ENCODE measurements at places on chromosomes 7 and 10.

GRCh38 chr7:151296202-151296992, 45.2 kb upstream of the NUB1 start:
- DNase-seq: no peak

DNA sequence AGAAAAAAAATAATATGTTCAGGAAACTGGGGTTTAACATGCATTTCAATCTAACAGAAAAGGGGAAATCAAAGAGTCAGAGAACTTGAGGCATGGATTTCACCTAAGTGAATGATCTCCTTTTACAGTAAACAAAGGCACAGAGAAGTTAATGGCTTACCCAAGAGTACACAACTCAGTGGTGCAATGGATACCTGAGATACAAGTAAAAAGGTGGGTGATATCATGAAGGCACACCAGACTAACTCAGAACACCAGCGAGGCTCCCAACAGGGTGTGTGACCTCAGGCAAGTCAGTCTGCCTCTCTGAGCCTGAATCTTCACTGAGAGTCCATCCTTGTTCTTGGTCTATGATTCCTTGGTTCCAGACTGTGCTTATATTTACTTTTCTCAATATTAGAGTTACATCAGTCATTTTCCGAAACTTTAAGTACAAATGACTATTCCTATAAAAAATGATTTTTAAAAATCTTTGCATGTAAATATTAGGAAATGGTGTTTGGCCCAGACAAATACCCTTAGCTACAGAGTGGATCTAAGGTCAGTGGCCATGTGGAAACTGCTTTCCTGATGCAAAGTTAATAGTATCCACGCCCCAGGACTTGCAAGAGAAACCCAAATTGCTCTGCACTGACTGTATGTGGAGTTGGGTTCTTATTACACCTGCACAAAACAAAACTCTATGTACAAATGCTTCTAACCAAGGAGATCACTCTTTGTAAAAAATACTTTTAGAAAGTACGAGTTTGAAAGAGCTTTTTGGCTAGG, 282.8 kb upstream of the IMMP2L start:
- no peak for DNase-seq

- no peak for DNase-seq
Observed at GRCh38 chr7:23628370-23628769, 31.2 kb downstream of the CCDC126 start.

DNA sequence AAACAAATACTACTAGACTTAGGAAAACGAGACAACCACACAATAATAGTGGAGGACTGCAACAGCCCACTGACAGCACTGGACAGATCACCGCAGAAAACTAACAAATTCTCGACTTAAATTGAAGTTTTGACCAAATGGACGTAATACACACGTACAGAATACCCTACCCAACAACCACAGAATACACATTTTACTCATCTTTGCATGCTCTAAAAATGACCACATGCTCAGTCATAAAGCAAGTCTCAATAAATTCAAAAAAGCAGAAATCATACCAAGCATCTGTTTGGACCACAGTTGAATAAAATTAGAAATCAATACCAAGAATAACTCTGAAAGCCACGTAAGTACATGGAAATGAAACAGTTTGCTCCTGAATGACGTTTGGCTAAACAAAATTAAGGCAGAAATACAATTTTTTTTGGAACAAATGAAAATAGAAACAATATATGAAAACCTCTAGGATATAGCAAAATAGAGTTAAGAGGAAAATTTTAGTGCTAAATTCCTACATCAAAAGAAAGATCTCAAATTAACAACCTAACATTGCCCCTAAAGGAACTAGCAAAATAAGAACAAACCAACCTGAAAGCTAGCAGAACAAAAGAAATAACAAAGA, 30.6 kb downstream of the MAPK8 start:
- DNase-seq: no peak

Data from stimulated activated CD8-positive, alpha-beta memory T cell treated with anti-CD3 and anti-CD28 coated beads, Interleukin-4, amount 100 ng/mL, for 1 hour (primary cell).